ENCODE measurements at places on chromosomes 2 and 18.

DNA sequence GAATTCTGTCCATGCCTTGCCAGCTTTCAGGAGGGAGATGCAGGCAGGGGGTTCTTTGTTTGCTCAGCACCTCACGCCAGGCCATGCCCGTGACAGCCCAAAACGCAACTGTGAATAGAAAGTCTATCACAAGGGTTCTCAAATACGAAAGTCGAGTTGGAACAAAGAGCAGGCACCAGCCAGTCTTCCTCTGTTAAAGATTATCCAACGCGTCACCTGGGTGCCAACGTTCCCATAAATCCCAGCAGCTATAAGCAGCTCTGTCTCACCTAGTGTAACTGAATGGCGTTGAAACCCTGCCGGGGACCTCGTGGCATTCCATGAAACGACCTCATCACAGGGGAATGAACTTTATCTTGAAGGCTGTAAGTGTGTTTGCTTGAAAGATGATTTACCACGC, 84.8 kb upstream of the GATA6 start:
- DNase-seq, result no peak

- peak; percentile 96 for DNase-seq
Measured at GRCh38 chr2:8676191-8676920, 5.5 kb upstream of the ID2 start.

DNA sequence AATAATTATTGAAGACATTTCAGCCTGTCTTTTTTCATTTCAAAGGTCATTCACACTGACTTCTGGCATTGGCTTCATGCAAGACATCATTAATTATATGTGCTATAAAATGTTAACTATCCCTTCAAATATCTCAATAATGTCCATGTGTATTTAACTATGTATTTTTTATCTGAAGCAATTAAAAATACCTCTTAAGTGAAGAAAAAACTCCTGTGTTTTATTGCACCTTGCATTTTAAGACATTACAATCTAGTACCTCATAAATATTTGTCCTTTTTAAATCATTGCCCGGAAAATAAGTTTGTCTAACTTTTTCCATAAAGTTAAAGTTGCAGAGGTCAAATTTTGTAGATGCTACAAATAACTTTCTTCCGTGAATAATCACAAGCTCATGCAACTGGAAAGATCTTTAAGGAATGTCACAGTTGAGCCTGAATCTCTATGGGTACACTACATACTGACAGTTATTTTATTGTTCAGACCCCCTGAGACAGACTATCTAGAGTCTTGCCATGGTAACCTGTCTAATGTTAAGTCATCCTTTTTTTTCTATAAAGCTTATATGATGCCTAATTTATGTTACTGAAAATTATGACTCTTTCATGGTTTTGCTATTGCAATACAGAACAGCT, 38.4 kb upstream of the COBLL1 start:
- DNase-seq, result no peak

DNA sequence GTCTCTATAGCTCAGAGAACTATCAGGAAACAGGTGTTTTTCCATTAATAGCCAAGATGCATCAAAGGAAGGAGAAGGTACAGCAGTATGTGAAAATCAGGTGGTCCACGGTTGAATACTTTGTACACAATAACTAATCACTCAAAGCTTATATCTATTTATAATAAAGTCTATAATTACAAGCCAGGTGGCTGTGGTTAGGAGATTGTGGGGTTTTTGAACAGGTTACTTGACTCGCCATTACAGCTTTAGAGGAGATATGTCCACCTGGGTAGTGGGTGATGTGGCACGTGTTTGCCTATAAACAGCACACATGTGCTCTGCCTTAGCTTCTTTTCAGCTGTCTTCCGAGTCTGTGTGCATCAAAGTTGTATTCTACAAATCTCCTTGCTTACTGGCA, 892.2 kb upstream of the ZEB2 start:
- no peak for DNase-seq

DNA sequence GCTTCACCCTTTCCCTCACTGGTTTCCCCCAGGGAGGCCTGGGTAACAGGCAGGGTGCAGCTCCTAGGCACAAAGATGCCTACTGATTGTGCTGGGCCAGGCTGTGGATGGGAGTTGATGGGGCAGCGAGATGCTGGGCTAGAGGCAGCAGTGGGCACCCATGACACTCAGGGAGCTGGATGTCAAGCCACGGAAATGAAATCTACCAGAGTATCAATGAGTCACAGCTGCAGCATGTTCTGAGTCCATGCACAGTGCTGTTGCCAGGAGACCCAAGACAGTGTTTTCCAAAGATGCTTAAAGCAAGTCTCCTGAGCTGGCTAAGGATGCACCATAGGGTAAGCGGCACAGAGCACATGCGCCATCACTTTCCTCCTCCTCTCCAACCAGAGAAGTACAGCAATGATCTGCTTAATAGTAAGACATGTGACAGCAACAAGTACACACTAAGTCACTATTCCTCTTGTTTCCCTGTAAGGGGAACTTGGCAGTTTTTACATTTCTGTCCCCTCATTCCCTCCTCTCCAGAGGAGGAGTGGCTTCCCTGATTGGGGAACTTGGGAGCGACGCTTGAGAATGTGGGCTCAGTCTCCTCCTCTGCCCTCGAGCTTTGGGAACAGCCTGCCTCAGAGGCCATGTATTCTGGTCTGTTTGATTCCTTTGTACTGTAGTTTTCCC, 57.2 kb downstream of the CDC42EP3 start:
- no peak for DNase-seq

DNA sequence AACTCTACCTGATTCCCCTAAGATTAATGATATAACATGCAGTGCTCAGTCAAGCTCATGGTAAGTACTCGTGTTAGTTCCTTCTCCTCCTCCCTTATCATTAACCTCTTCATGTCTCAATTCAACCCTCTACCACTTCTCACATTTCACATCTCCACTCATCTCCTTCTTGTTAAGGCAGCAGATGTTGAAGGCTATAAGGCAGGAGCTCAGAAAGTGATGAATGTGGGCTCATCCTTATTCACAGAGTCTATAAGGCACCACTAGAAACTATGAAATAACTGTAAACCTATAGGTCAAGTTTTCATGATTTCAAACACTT, 56.0 kb downstream of the CLHC1 start:
- DNase-seq, result no peak

DNA sequence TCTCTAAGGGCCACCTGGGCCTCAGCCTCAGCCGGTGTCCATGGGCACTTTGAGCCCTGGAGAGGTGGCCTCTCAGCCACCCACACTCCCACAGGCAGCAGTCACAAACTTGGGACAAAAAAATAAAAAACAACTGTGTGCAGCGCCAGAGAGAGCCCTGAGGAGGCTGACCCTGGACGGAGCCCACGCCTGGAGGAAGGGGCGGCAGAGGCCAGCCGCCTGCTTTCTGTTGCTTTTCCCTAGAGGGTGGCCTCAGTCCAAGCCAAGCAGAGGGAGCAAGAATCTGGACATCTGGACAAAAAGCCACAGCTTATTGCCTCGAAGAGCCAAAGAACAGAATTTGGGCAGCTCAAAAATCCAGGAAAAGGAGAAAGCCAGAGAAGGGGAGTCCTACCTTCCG, 43.3 kb upstream of the LDLRAD4 start:
- DNase-seq, result no peak

- DNase-seq, result peak; percentile 50
Measured at GRCh38 chr18:67600181-67601180, 84.0 kb upstream of the DSEL start.

DNA sequence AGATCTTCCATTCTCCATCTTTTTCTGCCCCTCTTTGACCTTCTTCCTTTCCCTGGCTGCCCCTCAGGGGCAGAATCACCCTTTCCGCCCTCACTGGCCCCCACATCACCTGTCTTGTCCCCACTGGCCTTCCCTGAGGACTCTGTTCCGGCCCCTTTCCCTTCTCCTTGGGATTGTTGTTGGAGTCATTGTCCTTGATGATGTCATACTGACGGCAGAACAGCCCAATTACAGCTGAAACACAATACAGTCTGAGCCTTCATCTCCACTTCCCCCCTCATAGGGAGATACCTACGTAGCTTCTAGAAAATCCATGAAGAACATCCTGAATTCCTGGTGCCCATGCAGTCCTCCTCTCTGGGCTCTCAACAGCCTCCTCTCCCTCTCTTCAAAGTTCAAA, 2.4 kb downstream of the FNDC4 start:
- no peak for DNase-seq

DNA sequence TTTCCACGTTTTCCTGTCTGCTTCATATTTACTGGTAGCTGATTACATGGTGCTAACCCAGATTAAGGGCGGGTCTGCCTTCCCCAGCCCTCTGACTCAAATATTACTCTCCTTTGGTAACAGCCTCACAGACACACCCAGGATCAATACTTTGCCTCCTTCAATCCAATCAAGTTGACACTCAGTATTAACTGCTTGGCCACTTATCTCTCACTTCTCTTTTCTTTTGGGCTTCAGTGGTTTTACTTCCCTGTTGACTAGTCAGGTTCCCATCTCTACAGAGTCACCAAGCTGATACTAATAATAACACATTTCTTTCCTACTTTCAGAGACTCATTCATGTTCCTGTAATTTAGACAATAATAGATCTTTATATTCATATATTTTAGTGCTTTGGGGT, 302.2 kb upstream of the MAP2 start:
- DNase-seq, result no peak

GRCh38 chr18:70371908-70372307, 83.1 kb downstream of the SOCS6 start:
- DNase-seq, result no peak

GRCh38 chr2:176291335-176291734, 22.1 kb downstream of the MTX2 start:
- DNase-seq, result no peak

GRCh38 chr2:74779587-74780135, 54.3 kb upstream of the HK2 start:
- no peak for DNase-seq

DNA sequence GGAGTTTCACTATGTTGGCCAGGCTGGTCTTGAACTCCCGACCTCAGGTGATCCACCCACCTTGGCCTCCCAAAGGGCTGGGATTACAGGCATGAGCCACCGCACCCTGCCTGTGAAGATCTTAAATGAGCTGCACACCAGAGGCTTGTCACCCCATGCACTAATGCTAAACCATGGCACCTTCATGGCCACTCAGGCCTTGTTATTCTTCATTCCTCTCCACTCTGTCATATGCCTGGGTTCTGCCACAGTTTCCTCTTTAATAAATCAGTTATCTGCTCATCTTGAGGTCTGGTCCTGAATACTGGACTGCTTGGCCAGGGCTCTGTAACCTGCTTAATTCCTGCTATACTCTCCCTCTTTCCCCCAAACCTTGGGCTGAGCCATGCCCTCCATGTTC, 303.9 kb upstream of the FBXO11 start:
- no peak for DNase-seq

DNA sequence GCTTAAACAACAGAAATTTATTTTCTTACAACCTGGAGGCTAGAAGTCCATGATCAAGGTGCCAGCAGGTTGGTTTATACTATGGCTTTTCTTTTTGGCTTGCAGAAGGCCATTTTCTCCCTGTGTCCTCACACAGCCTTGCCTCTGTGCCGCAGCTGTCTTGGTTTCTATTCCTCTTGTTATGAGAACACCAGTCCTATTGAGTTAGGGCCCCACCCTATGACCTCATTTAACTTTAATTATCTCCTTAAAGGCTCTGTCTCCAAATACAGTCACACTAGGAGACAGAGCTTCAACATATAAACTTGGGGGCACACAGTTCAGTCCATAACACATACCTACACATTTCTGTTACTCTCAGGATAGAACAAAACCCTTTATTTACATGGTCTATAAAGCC, 17.3 kb upstream of the RHOB start:
- DNase-seq, result no peak

DNA sequence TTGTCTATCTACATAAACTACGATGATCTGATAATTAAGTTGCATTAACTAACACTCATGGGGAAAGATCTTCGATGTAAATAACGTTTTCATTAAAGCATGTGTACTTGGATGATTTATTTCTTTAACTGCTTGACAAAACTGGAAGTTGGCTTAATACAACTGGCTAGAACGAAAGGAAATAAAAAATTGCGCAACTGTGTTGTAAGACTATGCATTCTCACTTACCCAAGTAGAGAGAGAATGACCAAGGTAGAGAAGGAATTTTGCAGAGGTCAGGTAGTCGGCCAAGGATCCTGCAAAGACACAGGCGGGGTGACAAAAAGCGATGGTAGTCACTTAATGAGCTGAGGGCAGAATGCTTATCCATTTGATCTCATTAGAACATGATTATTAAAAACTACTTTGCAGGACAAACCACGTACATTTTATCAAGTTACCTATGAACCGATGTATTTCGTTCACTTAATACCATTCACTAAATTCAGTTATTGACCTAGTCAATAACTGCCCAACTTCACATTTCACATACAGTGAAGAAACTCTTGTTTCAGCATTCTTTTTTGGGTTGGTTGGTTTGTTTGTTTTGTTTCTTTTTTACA, 900 bp downstream of the SLC40A1 start:
- no peak for DNase-seq

- no peak for DNase-seq
Measured at GRCh38 chr2:158255257-158255656, 153.6 kb downstream of the UPP2 start.

DNA sequence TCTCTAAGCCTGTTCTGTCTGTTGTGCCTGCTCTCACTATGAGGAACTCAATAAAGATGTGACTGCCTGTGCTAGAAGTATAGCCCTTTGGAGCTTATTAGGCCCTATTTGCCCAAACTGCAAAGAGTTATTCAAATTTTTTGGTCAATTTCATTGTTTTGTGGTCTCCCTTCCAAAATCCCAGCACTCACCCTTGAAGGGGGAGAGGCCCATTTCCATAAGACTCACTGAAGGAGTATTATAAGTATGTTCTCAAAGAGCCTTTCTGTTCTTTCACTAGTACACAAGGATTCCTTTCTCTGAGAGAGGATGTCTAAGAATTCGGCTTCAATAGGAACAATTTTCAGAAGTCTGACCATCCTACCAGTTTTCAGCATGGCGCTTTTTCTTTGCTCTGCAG, 641.9 kb upstream of the REG3G start:
- no peak for DNase-seq

- DNase-seq, result no peak
Measured at GRCh38 chr2:239120664-239121063, 272.8 kb downstream of the TWIST2 start.

- DNase-seq, result peak; percentile 27
Measured at GRCh38 chr2:58131191-58132011, 84.8 kb downstream of the VRK2 start.

DNA sequence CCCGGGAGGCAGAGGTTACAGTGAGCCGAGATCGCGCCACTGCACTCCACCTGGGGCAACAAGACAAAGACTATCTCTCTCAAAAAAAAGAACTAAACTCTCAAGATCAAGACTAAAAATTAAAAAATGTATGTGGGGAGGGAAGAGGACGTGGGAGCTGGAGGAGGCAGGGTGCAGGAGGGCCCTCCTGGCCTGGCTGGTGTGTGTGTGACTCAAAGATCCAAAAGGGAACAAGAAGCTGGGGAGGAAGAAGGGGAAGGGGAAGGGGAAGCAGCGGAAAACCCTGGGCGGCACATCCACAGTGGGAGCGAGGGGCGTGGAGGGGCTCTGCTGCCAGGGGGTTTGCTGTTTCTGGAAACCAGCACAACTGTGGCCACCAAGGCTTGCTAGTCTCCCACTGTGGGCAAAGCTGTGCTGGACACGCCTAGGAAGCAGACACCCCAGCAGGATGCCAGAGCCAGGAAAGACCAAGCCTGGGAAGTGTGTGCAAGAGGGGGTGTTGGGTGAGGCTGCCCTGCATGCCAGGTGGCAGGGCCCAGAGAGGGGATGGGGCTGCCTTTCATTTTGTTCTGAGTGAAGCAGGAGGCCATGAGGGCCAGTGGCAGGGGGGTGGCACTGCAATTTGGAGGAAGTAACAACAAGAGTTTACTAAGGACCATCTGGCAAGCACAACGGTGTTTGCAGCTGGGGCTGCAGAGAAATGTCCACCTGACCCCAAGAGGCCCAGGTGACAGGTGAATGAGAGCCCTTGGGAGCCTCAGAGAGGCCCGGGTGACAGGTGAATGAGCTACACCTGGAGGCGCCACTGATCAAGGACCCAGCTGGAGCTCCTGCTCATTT, 44.5 kb downstream of the ANO7 start:
- no peak for DNase-seq

Data from femur (tissue), 1 donor.